ENCODE measurements at places on chromosomes 5 and 9. TPM values are rescaled to one million over a fixed set of nuclear protein-coding genes. Genes with fewer than 3 reads are reported as not detected.

Gene PCDHB4
- total RNA-seq, result 14.5 TPM

Gene OGN
- 17.4 TPM for total RNA-seq

Gene PCDHB9
- total RNA-seq, result 7.5 TPM

Gene IL13
- total RNA-seq, result not detected

Gene C5orf52
- total RNA-seq, result not detected

Gene SYNPO
- 71.5 TPM for total RNA-seq

Gene WDR31
- 1.3 TPM for total RNA-seq

Gene LRRTM2
- 1.2 TPM for total RNA-seq

Gene PHF2
- 41.7 TPM for total RNA-seq

Gene CCL28
- total RNA-seq, result 15.1 TPM

Gene GALNT12
- 1.8 TPM for total RNA-seq

Gene TLR4
- total RNA-seq, result 33.1 TPM

Gene SOHLH1
- total RNA-seq, result not detected

Gene POMT1
- 39.1 TPM for total RNA-seq

Gene CCL27
- not detected for total RNA-seq

Gene C5orf22
- total RNA-seq, result 9.8 TPM

Data from tibial nerve (tissue), 4 donors.